ENCODE measurements at places on chromosomes 4 and X.

GRCh38 chr4:102687373-102687981, 73.3 kb downstream of the MANBA start:
- no peak overlapping the region for H3K4me3 ChIP-seq
- no peaks in the 10 kb centered on the region for H3K27me3 ChIP-seq
- no peak overlapping the region for H3K27ac ChIP-seq

GRCh38 chr4:184534511-184535391, 60.4 kb upstream of the IRF2 start:
- H3K4me3 ChIP-seq = no peak overlapping the region
- DNase-seq = no peak
- H3K27me3 ChIP-seq = no peaks in the 10 kb centered on the region
- peaks cover 18% of the 10 kb centered on the region for H3K4me1 ChIP-seq

GRCh38 chrX:43175434-43175833, 397.5 kb upstream of the PPP1R2C start:
- no peak overlapping the region for H3K27ac ChIP-seq
- H3K36me3 ChIP-seq = peaks cover 15% of the 10 kb centered on the region
- no peak for DNase-seq
- no peak overlapping the region for H3K4me3 ChIP-seq

GRCh38 chr4:147492761-147493160, 11.9 kb downstream of the EDNRA start:
- peaks cover 6% of the 10 kb centered on the region for H3K4me1 ChIP-seq
- H3K27me3 ChIP-seq = no peaks in the 10 kb centered on the region
- H3K4me3 ChIP-seq = no peak overlapping the region
- no peak overlapping the region for H3K27ac ChIP-seq

- no peaks in the 10 kb centered on the region for H3K36me3 ChIP-seq
- H3K27me3 ChIP-seq = no peaks in the 10 kb centered on the region
- no peak overlapping the region for H3K4me3 ChIP-seq
- peaks cover 24% of the 10 kb centered on the region for H3K4me1 ChIP-seq
- DNase-seq = no peak
Measured at GRCh38 chr4:100795581-100795980, 277.8 kb upstream of the EMCN start.

GRCh38 chrX:133685822-133686221, 270.5 kb upstream of the GPC4 start:
- H3K27me3 ChIP-seq = no peaks in the 10 kb centered on the region
- H3K36me3 ChIP-seq = no peaks in the 10 kb centered on the region
- no peak overlapping the region for H3K4me3 ChIP-seq
- 0 out of 2 replicates have a peak overlapping the region, but pooled peaks have one; percentile 53 for H3K27ac ChIP-seq
- peaks cover 20% of the 10 kb centered on the region for H3K4me1 ChIP-seq

All from WTC11 (cell line).